ENCODE measurements at places on chromosomes 2 and 18. TPM values are rescaled to one million over a fixed set of nuclear protein-coding genes. Genes with fewer than 3 reads are reported as not detected.

GRCh38 chr2:117820444-117820843, 6.0 kb downstream of the DDX18 start:
- peaks cover 81% of the 10 kb centered on the region for H3K36me3 ChIP-seq
- no peaks in the 10 kb centered on the region for H3K27me3 ChIP-seq
- no peak for DNase-seq
- peaks cover 12% of the 10 kb centered on the region for H3K4me1 ChIP-seq
- H3K4me3 ChIP-seq: no peak overlapping the region
- H3K27ac ChIP-seq: peak overlapping the region; percentile 16

GRCh38 chr2:7703048-7703447, 785.8 kb downstream of the RNF144A start:
- no peak overlapping the region for H3K4me3 ChIP-seq
- H3K36me3 ChIP-seq: no peaks in the 10 kb centered on the region
- no peak overlapping the region for H3K27ac ChIP-seq
- H3K4me1 ChIP-seq: no peaks in the 10 kb centered on the region
- no peak for DNase-seq

GRCh38 chr2:169066897-169067296, 2.5 kb upstream of the DHRS9 start:
- no peaks in the 10 kb centered on the region for H3K27me3 ChIP-seq
- H3K27ac ChIP-seq: no peak overlapping the region
- no peaks in the 10 kb centered on the region for H3K4me1 ChIP-seq
- DNase-seq: no peak
- no peak overlapping the region for H3K4me3 ChIP-seq
- no peaks in the 10 kb centered on the region for H3K36me3 ChIP-seq

BCL2L11 gene
- 38.5 TPM for total RNA-seq

SLC4A5 gene
- total RNA-seq: 2.0 TPM

DNA sequence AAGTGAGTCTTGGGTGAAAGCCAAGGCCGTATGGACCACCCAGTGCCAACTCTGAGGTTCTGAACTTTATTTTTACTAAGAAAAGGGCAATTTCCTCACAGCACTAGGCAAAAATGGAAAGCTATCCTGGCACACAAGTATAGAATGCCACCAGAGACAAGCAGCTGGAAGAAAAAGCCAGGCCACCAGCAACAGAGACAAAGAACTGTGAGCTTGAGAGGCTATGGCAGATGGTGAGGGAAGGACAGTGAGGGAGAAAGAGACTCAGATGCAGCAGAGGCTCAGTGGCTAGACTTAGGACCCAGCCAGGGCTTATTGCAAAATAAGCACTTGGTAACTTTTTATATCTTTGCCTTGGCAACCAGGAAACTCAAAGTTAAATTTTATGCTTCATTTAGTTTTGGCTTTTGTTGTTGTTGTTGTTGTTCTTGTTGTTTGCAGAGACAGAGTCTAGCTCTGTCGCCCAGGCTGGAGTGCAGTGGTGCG, 78.0 kb upstream of the BZW1 start:
- no peaks in the 10 kb centered on the region for H3K27me3 ChIP-seq
- no peak for DNase-seq
- no peak overlapping the region for H3K27ac ChIP-seq
- H3K4me3 ChIP-seq: no peak overlapping the region

TEKT4 gene
- not detected for total RNA-seq

KCNG3 gene
- total RNA-seq: 0.17 TPM

DNA sequence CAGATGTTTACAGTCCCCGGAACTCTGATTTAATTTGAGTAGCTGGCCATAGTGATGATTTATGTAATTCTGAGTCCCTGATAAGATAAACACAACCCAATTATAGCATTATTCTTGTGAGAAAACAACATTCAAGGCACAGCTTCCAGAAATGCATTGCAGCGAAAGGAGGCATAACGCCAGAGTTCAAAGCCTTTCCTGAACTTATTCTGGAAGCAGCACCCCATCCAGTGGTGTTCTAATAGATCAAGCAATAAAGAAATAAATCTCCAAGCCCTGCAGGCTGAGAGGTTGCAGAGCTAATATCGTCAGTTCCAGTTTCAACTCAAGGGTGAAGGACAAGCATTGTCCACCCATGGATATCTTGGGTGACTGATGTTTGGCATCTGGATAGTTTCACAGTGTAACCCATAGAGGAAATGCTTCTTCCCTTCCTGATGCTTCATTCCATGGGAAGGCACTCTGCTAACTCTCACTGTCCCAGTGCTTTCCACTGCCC, 18.8 kb downstream of the CDH2 start:
- H3K4me1 ChIP-seq: no peaks in the 10 kb centered on the region
- H3K27me3 ChIP-seq: no peaks in the 10 kb centered on the region
- no peaks in the 10 kb centered on the region for H3K36me3 ChIP-seq

NPPC gene
- total RNA-seq: not detected

GRCh38 chr2:191385416-191386160, 140.4 kb downstream of the MYO1B start:
- no peaks in the 10 kb centered on the region for H3K4me1 ChIP-seq
- no peak overlapping the region for H3K27ac ChIP-seq
- DNase-seq: no peak
- no peak overlapping the region for H3K4me3 ChIP-seq
- no peaks in the 10 kb centered on the region for H3K27me3 ChIP-seq
- no peaks in the 10 kb centered on the region for H3K36me3 ChIP-seq

GRCh38 chr2:150043172-150043500, 444.3 kb downstream of the RND3 start:
- H3K27me3 ChIP-seq: no peaks in the 10 kb centered on the region
- no peaks in the 10 kb centered on the region for H3K36me3 ChIP-seq
- DNase-seq: no peak
- no peak overlapping the region for H3K27ac ChIP-seq
- H3K4me1 ChIP-seq: no peaks in the 10 kb centered on the region

DNA sequence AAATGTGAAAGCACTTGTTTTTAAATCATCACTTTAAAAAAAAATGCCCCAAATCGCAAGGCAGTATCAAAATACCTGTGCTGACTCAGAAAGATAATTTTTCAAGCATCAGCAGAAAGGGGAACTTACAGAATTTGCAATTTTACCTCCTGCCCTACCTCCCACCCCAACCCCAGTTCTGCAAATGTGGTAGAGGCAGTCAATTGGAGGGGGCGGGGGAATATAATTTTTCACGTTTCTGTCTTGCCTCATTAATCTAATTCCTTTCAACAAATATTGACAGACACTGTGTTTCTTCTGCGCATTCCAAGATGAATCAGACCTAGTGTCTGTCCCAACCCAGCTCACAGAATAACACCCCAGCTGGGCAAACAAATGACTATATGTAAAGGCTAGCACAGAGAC, 76.8 kb downstream of the ALPK2 start:
- DNase-seq: no peak
- no peaks in the 10 kb centered on the region for H3K36me3 ChIP-seq
- no peaks in the 10 kb centered on the region for H3K4me1 ChIP-seq
- H3K4me3 ChIP-seq: no peak overlapping the region

- DNase-seq: no peak
- H3K4me1 ChIP-seq: no peaks in the 10 kb centered on the region
- H3K4me3 ChIP-seq: no peak overlapping the region
- no peaks in the 10 kb centered on the region for H3K27me3 ChIP-seq
- H3K36me3 ChIP-seq: no peaks in the 10 kb centered on the region
Measured at GRCh38 chr2:27823569-27823968, 52.0 kb downstream of the MRPL33 start.

PCARE gene
- not detected for total RNA-seq

NLRC4 gene
- 6.3 TPM for total RNA-seq

DNA sequence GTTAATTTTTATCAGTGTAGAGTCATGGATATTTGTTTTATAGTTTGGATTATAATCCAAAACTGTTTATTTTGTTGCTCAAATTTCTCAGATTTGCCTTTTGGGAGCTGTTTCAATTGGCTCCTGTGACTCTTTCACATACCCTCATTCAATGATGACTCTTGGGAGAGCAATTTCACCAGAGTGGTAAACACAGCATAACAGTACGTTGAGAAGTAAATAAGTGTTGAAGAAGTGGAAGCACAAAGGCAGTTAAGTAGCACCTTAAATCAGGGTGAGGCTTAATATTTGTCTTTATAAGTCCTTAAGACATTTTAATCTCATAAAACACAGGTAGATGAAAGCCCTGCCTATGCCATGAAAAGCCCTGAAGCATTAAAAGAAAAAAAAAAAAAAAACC, 17.1 kb upstream of the SLC39A10 start:
- H3K4me1 ChIP-seq: no peaks in the 10 kb centered on the region
- H3K36me3 ChIP-seq: no peaks in the 10 kb centered on the region
- no peak overlapping the region for H3K27ac ChIP-seq
- H3K27me3 ChIP-seq: no peaks in the 10 kb centered on the region
- no peak for DNase-seq
- H3K4me3 ChIP-seq: no peak overlapping the region

HJURP gene
- total RNA-seq: 0.11 TPM

GRCh38 chr2:132268977-132269523, 107.3 kb upstream of the ANKRD30BL start:
- H3K27me3 ChIP-seq: peaks cover 12% of the 10 kb centered on the region
- no peak overlapping the region for H3K27ac ChIP-seq
- H3K36me3 ChIP-seq: no peaks in the 10 kb centered on the region

FBXO48 gene
- 5.3 TPM for total RNA-seq

GRCh38 chr2:126778561-126779501, 119.9 kb upstream of the TEX51 start:
- no peak overlapping the region for H3K4me3 ChIP-seq
- no peak overlapping the region for H3K27ac ChIP-seq
- H3K4me1 ChIP-seq: no peaks in the 10 kb centered on the region
- no peaks in the 10 kb centered on the region for H3K27me3 ChIP-seq

GRCh38 chr2:192190474-192190873, 4.3 kb downstream of the TMEFF2 start:
- DNase-seq: no peak
- H3K27ac ChIP-seq: no peak overlapping the region
- peaks cover 2% of the 10 kb centered on the region for H3K4me1 ChIP-seq
- H3K27me3 ChIP-seq: peaks cover 19% of the 10 kb centered on the region
- no peaks in the 10 kb centered on the region for H3K36me3 ChIP-seq
- no peak overlapping the region for H3K4me3 ChIP-seq

TUBA3E gene
- total RNA-seq: not detected

GRCh38 chr2:120250640-120251039, 2.0 kb upstream of the RALB start:
- H3K36me3 ChIP-seq: no peaks in the 10 kb centered on the region
- DNase-seq: no peak
- peaks cover 16% of the 10 kb centered on the region for H3K4me1 ChIP-seq
- no peak overlapping the region for H3K27ac ChIP-seq
- H3K4me3 ChIP-seq: no peak overlapping the region
- no peaks in the 10 kb centered on the region for H3K27me3 ChIP-seq

DNA sequence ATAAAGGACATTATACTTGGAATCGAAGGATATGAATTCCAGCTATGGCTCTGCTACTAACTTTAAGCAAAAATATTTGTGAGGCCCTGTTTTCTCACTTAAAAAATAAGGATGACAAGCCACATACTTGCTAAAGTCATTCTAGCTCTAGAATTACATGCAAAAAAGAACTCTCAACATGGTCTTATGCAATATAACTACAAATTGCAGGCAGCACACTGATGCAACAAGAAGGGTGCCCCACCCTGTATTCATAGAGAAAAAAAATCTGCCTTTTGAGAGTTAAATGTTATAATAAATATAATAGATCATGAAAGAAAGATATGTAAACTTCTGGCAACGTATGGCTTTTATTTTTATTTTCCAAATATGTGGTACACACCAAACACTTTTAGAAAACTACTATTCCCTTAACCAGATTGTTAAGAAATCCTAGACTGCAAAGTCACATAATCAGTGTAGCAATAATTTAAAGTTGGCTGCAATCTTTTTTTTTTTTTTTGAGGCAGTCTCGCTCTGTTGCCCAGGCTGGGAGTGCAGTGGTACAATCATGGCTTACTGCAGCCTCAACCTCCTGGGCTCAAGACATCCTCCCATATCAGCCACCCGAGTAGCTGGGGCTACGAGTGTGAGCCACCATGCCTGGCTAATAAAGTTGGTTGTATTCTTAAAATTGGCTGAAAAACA, 40.2 kb upstream of the WDSUB1 start:
- no peaks in the 10 kb centered on the region for H3K36me3 ChIP-seq
- H3K4me3 ChIP-seq: no peak overlapping the region
- H3K27me3 ChIP-seq: no peaks in the 10 kb centered on the region
- H3K4me1 ChIP-seq: no peaks in the 10 kb centered on the region
- no peak overlapping the region for H3K27ac ChIP-seq
- no peak for DNase-seq

POTEC gene
- not detected for total RNA-seq

DNA sequence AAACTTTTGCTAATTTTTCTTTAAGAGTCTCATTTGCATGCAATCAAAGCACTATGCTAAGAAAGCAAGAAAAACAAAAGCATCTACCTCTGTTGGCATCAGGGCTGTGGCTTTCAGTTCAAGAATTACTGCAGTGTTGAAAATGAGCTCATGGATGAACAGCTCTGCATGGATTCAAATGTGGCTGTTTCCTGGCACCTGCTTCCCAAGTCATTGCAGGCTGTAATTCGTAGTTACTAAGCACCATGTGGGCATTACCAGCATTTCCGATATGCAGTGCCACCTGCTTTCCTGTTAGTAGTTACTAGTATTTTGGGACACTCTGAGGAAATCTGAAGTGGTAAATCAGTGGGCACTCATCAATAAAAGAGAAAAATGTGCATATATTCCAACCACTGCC, 37.8 kb upstream of the FAM110C start:
- H3K27ac ChIP-seq: no peak overlapping the region
- no peaks in the 10 kb centered on the region for H3K4me1 ChIP-seq
- H3K4me3 ChIP-seq: no peak overlapping the region

DNA sequence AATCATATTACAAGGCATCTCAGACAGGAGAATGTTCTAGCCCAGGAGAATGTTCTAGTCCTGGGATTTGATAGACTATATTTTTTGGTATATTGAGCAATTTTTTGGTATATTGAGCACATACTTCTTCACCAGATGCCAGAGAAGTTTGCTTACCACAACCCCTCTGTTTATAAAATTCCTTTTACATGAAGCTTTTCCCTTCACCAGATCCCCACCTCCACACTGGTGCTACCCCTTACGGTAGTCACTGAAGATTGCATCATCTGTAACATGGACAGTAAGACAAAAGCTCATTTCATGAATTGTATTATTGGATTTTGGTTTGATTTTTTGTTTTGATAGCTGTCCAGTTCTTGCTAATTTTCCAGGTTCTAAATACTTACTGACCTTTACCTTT, 7.2 kb upstream of the HNMT start:
- DNase-seq: no peak
- H3K4me3 ChIP-seq: no peak overlapping the region
- no peak overlapping the region for H3K27ac ChIP-seq
- no peaks in the 10 kb centered on the region for H3K4me1 ChIP-seq
- H3K36me3 ChIP-seq: no peaks in the 10 kb centered on the region

DNA sequence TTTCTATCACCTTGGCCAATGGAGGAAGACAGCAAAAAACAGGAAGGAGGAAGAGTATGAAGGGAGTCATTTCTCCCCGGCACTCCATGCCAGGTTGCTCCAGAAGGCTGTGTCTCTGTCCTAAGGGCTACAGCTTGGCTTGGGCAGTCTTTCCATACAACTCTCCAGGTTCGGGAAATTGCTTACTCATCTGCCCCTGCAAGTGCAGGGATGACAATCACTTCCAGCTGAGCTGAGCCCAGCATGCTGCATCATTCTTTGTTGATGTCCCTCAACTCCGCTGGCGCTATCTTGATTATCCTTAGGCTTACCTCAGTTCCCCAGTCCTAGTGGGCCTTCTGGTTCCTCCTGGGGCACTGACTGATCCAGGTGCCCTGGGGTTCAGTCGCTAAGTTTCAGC, 86.9 kb upstream of the COPS8 start:
- no peaks in the 10 kb centered on the region for H3K36me3 ChIP-seq
- H3K4me3 ChIP-seq: no peak overlapping the region
- DNase-seq: no peak
- no peaks in the 10 kb centered on the region for H3K27me3 ChIP-seq
- H3K4me1 ChIP-seq: no peaks in the 10 kb centered on the region

Data from naive thymus-derived CD4-positive, alpha-beta T cell (primary cell).